ENCODE measurements at places on chromosomes 12 and 14. TPM values are rescaled to one million over a fixed set of nuclear protein-coding genes. Genes with fewer than 3 reads are reported as not detected.
A peak's percentile ranks its signal among the peaks of the same experiment; 100 is the strongest.

Gene VWF
- not detected for total RNA-seq

DNA sequence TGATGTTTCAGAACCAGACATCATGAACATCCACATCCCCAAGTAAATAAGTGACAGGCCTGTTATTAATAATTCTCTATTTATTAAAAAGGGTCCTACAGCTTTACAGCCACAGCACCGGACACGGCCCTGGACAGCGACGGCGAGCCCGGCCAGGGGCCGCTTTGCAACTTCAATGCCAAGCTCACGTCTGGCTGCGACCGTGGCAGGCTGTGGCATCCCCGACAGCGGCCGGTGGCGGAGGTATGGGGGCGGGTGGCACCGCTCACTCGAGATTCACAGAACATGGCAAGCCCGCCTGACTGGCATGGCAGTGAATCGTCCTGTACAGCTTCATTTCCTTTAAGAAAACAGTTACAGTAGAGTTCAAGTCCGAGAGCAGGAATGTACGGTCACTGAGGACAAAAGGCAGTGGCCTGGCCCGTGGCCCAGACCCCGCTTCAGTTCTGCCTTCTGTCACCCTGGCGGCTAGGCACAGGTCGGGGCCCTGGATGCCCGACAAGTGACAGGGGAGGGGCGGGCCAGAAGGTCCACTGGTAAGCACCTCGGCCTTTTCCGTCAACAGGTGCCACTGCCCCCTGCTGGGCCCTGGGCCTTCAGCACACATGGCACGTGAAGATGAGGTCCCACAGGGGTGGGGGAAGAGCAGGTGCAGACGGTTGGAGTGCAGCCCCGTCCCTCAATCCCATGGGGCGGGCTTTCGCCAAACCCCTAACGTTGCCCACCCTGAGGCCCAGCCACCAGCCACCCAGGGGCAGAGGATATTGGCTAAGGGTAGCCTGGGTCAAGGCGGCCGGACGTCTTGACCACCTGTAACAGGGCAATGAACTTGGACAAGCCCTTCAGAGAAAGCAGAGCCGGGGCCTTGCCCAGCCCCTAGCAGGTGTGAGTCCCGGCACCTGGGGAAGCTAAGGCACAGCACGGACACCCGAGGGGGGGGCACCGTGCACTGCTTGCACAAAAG, 30.3 kb downstream of the HIP1R start:
- no peak for DNase-seq
- H3K4me3 ChIP-seq: no peak overlapping the region
- peaks cover 42% of the 10 kb centered on the region for H3K36me3 ChIP-seq

Gene NPFF
- total RNA-seq: not detected

Gene GLIPR1L2
- 0.30 TPM for total RNA-seq

- H3K36me3 ChIP-seq: no peaks in the 10 kb centered on the region
- H3K27me3 ChIP-seq: peaks cover 13% of the 10 kb centered on the region
- DNase-seq: peak; percentile 18
Observed at GRCh38 chr14:23910101-23910875, 43.3 kb upstream of the DHRS4 start.

DNA sequence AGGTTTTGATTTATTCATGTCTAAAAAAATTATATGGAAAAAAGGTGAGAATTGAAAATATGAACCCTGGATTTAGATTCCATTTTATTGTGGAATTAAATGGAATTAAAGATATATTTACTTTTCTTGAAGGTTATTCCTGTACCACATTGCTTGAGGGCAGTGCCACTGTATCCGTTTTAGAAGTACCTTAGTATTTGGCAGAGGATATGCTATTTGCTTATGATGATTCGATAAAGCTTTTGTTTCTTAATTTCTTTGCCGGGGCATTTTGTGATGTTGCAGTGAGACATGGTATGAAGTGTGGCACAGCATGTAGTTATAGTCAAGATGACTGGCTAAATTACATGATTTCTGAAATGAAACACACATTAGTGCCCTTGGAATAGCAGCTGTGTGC, 7.6 kb downstream of the TMTC2 start:
- H3K4me1 ChIP-seq: peaks cover 2% of the 10 kb centered on the region
- H3K27ac ChIP-seq: no peak overlapping the region
- no peak overlapping the region for H3K4me3 ChIP-seq

DNA sequence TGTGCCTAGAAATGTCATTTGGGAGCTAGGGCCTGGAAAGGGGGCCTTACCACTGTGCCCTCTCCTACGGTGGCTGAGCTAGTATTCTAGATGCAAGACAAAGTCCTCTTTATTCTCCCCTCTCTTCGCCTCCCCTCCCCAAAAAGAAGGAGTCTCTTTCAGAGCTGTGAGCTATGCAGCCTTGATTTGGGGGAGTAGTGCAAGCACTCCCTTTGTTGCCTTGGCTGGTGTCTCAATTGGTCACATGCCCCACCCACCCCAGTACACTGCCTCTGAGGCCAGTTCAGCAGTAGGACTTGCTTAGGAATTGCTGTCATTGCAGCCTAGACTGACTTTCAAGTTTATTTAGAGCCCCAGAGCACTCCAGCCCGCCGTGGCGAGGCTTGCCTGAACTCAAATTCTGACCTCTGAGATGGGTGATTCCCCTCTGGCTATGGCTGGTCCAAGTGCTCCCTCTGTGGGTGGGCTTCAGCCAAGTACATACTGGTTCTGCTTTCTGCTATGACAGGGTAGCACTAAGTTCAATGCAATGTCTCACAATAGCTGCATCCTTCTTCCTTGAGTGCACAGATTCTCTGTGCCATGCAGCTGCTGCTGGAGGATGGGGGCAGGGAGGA, 37.0 kb upstream of the FBXO33 start:
- no peaks in the 10 kb centered on the region for H3K4me1 ChIP-seq
- H3K4me3 ChIP-seq: no peak overlapping the region
- H3K36me3 ChIP-seq: no peaks in the 10 kb centered on the region
- peak; percentile 15 for DNase-seq
- no peak overlapping the region for H3K27ac ChIP-seq

- no peak overlapping the region for H3K27ac ChIP-seq
- H3K27me3 ChIP-seq: no peaks in the 10 kb centered on the region
- H3K4me3 ChIP-seq: no peak overlapping the region
- H3K4me1 ChIP-seq: no peaks in the 10 kb centered on the region
- no peak for DNase-seq
Observed at GRCh38 chr14:85058150-85058549, 471.8 kb upstream of the FLRT2 start.

DNA sequence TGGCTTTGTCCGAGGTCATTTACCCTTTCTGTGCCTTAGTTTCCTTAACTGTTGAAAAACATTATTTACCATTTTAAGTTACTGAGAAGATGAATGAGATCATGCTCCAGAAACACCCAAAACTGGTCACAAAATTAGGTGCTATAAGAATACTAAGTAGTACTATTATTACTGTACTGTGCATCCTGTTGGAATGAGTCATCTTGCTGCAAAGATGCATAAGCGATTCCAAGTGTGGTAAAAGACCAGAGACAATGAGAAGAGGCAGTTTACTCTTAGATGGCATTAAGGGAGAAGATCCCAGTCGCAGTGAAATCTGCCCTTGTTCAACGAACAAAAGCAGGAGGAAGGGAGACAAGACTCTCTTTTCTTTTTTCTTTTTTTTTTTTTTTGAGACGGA, 4.2 kb upstream of the PLEKHA5 start:
- DNase-seq: no peak
- H3K4me3 ChIP-seq: no peak overlapping the region
- peaks cover 32% of the 10 kb centered on the region for H3K27me3 ChIP-seq
- no peak overlapping the region for H3K27ac ChIP-seq
- peaks cover 8% of the 10 kb centered on the region for H3K4me1 ChIP-seq

Gene C14orf180
- total RNA-seq: not detected

DNA sequence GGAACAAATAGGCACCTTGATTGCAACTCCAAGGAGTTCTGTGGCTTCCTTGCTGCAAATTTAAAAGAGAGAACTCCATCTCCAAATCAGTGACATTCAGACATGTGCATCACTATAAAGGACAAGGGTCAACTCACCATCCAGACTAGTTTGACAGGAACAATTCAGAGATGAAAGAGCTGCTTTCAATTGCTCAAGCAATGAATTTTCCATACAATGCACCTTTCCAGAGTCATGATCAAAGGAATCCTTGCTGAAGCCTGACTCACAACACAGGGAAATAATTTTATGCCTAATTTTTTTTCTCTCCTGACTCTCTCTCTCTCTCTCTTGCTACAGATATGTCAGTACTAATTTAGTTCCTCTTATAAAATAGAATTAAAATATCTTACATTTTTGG, 380.5 kb upstream of the GARIN6 start:
- H3K27ac ChIP-seq: no peak overlapping the region
- H3K4me3 ChIP-seq: no peak overlapping the region

Gene ANP32D
- total RNA-seq: not detected

Gene RNF31
- total RNA-seq: 160 TPM

Gene NDUFA9
- 120 TPM for total RNA-seq

- peak overlapping the region; percentile 28 for H3K27ac ChIP-seq
- peaks cover 24% of the 10 kb centered on the region for H3K4me1 ChIP-seq
- peaks cover 3% of the 10 kb centered on the region for H3K27me3 ChIP-seq
- H3K4me3 ChIP-seq: no peak overlapping the region
- DNase-seq: no peak
Observed at GRCh38 chr12:1914114-1914911, 4.1 kb downstream of the CACNA2D4 start.

DNA sequence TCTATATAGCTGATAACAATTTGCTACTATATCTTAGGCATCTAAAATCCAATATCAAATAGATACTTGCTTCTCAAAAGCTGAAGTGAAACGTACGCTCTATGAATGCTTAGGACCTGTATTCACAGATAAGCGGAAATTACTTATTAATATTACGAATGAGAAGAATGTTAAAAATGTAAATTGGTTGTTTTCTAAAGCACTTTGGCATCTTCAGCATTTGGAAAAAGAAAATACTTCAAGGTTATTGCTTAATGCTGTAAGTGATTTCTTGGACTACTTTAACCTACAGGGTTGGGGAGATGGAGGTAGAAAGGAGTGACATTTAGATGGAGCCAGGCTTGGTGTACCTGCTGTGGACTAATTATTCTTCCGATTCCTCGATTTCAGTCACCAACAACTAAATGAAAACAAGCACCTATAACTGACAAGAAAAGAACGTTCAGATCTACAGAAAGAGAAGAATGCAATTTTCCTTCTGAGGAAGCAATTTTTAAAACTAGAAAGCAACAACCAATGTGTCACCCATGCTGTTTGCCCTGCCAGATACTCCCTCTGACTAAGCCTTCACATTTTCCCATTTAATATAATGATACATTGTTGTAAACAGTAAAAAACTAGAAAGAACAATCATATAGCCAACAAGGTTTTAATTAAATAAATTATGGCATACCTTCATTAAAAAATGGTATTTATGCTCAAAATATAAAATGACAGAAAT, 49.3 kb downstream of the SLC25A21 start:
- no peak overlapping the region for H3K27ac ChIP-seq
- no peaks in the 10 kb centered on the region for H3K36me3 ChIP-seq
- H3K27me3 ChIP-seq: no peaks in the 10 kb centered on the region
- DNase-seq: no peak

Gene NEUROD4
- not detected for total RNA-seq

DNA sequence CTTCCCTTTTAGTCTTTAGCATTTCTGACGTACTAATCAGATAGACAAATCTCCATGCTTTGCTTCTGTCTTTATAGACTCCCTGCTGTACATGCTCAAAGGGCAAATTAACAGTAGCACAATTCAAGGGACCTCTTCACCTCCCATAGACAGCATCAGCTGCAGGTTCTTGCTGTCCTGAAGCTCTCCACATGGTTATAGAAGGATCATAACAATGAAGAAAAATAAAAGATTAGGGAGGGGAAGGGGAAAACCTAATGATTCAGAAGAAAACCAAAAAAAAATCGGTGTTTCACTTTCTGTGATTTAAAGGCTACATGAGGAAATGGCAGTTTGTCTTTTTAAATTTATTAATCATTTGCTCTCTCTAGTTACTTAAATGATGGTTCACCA, 155.5 kb downstream of the PTCSC3 start:
- peaks cover 7% of the 10 kb centered on the region for H3K27me3 ChIP-seq
- no peaks in the 10 kb centered on the region for H3K36me3 ChIP-seq
- DNase-seq: no peak
- H3K4me1 ChIP-seq: peaks cover 12% of the 10 kb centered on the region
- H3K4me3 ChIP-seq: no peak overlapping the region

DNA sequence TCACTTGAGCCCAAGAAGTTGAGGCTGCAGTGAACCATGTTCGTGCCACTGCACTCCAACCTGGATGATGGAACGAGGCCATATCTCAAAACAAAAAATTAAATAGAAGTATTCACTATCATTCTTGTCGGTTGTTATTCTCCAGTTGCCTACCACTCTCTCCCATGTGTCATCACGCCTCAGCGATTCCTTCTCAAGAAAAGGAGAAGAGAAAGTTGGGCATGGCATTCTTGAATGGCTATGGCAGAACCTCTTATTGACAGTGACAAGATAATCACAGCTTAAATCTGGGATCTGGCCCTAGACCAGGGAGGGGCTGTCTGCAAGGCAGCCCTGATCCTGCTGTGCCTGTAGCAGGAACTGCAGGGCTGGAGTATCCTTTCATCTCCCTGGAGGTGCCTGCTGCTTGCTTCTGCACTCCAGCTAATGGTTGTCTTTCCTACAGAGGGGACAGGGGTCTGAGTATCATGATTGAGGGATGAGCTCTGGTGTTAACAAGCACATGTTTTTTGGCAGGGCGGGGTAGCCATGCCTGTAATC, 12.8 kb upstream of the MLEC start:
- H3K27me3 ChIP-seq: peaks cover 8% of the 10 kb centered on the region
- H3K27ac ChIP-seq: no peak overlapping the region
- no peak for DNase-seq
- H3K4me1 ChIP-seq: peaks cover 15% of the 10 kb centered on the region
- no peak overlapping the region for H3K4me3 ChIP-seq

Gene SSTR1
- not detected for total RNA-seq

DNA sequence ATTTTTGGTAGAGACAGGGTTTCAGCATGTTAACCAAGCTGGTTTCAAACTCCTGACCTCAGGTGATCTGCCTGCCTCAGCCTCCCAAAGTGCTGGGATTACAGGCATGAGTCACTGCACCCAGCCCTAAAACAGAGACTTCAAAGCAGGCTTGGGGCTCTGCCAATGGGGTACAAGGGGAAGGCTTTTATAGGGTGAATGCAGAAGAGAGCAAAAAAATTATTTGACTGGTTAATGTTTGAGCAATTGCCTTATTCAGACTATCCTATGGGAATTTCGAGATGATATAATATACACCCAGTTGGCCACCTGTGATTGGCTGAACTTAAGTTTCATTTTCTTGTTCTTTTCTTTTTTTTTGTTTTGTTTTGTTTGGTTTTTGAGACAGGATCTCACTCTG, 31.5 kb upstream of the ACTN1 start:
- no peaks in the 10 kb centered on the region for H3K36me3 ChIP-seq
- H3K27me3 ChIP-seq: no peaks in the 10 kb centered on the region
- H3K4me3 ChIP-seq: no peak overlapping the region
- no peak for DNase-seq
